Activated naive CD8-positive, alpha-beta T cell treated with anti-CD3 and anti-CD28 coated beads, Interleukin-2, amount 10 ng/mL, durations not matched to agents 7 days and 5 days (primary cell): ENCODE measurements at places on chromosomes 6 and 20. TPM values are rescaled to one million over a fixed set of nuclear protein-coding genes. Genes with fewer than 3 reads are reported as not detected.

Gene NR2E1
- not detected for total RNA-seq

Gene OOEP
- total RNA-seq: 1.1 TPM

Gene CAP2
- not detected for total RNA-seq

DNA sequence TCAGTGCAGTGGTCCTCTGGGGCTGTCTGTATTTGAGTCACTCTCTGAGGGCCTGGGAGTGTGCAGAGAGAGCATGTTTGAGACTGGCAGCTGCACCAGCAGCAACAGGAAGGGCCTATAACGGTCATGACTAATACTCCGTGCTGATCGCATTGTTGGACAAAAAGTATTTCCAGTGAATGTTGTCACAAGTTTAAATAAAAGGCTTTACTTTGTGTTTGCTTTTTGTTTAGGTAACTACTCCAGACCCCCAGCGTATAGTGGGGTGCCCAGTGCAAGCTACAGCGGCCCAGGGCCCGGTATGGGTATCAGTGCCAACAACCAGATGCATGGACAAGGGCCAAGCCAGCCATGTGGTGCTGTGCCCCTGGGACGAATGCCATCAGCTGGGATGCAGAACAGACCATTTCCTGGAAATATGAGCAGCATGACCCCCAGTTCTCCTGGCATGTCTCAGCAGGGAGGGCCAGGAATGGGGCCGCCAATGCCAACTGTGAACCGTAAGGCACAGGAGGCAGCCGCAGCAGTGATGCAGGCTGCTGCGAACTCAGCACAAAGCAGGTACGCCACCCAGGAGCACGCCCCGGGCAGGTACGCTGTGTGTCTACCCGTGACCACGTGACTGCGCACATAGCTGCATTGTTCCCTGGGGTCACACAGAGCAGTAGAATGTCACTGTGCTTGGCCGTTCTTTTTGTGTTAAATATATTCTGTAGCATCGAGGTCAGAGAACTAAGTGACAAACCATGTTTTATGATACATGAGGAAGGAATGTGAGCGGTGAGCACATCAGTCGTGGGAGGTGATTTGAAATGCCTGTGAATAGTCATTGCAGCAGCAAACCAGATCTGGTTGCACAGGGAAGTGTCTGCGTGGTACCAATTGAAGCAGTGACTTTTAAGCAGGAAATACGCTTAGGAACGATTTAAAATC, 174.7 kb downstream of the TMEM242 start:
- DNase-seq: no peak

GRCh38 chr6:109260126-109260525, 122.1 kb downstream of the CD164 start:
- DNase-seq: no peak

DNA sequence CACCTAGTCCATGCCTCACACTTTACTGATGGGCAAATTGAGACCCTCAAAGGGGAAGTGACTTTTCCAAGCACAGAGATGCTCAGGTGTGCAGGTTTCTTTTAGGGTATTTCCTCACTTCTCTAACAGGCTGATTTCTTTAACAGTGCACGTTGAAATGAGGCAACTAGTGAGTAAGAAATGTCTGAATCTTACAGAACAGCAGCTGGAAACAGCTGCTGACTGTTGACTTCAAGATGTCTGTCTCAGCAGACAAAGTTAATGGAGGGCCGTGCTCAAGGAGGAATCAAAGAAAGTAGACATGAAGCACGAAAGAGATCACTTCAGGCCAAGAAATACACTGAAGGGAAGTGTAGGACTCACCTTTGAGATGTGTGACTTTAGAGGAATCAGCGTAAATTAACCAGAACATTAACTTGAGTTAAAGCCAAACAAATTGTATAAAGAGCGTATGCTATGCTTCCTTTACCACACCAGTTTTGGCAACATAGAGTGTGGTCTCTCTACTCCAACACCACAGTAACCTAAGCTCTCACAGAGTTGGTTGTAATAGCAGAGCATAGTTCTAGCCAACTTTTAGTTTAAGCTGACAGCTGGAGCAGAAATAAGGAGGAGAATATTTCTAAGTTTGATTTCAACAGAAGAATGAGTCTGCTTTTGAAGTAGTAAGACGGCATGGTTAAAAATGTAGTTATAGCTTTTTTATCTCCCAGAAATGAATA, 60.9 kb downstream of the SAMD3 start:
- DNase-seq: no peak

- DNase-seq: no peak
Measured at GRCh38 chr6:86017236-86017635, 374.6 kb upstream of the SYNCRIP start.

GRCh38 chr6:446418-447366, 55.1 kb downstream of the IRF4 start:
- DNase-seq: peak; percentile 83

- DNase-seq: peak; percentile 47
Measured at GRCh38 chr20:21808863-21809664, 103.6 kb downstream of the PAX1 start.

DNA sequence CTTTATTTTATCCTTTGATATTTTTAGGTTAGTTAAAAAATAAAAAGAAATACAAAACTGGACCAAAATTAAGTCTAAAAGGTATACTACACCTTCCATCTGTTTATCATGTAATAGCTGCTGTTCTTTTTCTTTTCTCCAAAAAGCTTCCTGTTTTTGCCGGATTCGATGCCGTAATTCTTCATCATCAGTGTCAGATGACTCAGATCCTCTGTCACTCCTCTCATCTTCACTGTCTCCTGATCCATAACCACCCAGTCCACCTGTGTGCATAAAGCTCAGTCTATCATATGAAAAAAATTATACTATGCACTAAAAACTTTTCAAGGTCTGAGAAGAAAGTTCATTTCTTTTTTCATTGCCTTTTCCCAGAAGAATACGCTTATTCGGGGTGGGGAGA, 8.5 kb upstream of the COQ3 start:
- DNase-seq: no peak

DNA sequence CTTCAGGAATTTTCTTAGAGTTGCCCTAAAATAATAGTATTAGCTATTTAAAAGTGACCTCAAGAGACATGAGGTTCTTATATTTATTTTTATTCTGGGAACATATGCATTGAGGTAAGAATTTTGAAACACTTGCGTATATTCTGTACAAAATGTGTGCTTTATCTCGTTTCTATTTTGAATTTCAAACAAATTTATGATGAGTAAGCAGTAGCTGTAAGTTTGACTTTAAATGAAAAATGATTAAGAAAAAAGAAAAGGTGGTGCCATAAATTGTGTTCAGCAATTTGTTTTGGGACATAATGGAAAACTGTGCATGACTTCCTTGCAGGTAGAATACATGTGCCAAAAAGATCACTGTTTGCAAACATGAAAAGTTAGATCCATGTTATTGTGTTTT, 433.1 kb upstream of the PLCB4 start:
- no peak for DNase-seq

GRCh38 chr6:147510929-147511590, 2.6 kb downstream of the SAMD5 start:
- DNase-seq: no peak

GRCh38 chr6:5045416-5045815, 39.7 kb upstream of the PPP1R3G start:
- no peak for DNase-seq

DNA sequence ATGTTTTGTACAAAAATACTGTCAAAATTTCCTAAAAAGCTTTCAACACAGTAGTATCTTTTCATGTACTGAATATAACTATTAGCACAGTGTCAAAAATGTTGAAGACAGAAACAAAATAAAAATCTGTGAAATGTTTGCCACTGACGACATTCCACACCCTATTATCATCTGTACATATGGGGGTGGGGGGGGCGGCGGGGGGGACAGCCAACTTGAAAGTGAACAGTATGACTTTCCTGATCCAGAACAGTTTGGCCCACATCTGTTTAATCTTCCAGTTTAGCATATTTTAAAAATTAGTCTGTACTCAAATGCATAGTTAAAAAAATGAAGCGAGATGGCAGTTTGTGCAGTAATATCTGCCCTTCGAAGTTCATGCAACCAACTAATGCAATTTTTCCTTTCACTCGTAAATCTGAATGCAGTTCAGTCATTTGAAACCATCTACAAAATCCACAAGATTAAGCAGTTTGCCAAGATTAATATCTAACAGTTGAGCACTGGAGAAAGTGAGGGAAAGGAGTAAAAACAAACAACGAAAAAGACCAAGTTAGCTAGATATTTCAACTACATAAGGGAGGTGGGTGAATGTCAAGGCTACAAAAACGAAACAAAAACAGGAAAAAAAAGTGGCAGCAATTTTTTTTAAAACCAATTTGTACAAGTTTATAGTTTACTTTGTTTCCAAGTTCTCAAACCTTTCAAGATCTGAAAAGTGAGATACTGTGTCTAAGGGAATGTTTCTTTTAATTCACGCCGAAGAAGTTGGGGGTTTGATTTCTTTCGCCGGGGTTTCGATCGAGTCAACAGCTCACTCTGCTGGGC, 1.9 kb downstream of the CITED2 start:
- no peak for DNase-seq

DNA sequence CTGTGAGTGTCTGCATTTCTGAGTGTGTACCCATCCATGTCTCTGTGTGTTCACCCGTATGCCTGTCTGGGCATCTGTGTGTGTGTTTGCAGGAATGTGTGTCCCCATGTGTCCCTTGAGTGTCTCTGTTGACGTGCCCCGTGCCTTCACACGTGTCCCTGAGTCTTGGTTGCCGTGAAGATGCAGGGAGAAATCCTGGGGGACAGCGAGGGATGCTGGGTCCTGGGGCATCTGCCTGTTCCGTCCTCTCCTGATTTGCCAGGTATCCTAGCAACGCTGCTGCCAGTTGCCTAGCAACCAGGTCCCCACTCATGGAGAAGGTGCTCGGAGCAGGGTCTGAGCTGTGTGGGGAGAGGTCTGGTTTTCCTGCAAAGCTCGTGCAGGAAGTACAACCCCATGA, 6.0 kb upstream of the LKAAEAR1 start:
- DNase-seq: no peak

DNA sequence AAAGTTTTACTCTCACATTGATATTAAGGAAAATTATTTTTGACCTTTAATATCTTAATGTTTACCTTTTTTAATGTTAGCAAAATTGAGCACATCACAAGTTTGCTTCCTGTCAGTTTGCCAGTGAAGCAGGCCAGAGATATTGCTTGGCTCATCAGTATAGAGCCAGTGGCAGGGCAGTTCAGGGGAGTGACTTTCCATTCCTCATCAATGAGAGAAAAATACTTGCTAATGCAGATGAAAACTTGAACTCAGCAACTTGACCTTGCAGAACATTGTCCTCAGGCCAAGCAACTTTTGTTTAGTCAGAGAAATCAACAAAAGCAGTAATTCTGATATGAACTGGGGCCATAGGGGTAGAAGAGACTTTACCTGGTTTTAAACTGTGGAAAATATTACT, 6.9 kb downstream of the TAB2 start:
- no peak for DNase-seq

GRCh38 chr6:9205645-9206044, 770.3 kb upstream of the SLC35B3 start:
- no peak for DNase-seq

DNA sequence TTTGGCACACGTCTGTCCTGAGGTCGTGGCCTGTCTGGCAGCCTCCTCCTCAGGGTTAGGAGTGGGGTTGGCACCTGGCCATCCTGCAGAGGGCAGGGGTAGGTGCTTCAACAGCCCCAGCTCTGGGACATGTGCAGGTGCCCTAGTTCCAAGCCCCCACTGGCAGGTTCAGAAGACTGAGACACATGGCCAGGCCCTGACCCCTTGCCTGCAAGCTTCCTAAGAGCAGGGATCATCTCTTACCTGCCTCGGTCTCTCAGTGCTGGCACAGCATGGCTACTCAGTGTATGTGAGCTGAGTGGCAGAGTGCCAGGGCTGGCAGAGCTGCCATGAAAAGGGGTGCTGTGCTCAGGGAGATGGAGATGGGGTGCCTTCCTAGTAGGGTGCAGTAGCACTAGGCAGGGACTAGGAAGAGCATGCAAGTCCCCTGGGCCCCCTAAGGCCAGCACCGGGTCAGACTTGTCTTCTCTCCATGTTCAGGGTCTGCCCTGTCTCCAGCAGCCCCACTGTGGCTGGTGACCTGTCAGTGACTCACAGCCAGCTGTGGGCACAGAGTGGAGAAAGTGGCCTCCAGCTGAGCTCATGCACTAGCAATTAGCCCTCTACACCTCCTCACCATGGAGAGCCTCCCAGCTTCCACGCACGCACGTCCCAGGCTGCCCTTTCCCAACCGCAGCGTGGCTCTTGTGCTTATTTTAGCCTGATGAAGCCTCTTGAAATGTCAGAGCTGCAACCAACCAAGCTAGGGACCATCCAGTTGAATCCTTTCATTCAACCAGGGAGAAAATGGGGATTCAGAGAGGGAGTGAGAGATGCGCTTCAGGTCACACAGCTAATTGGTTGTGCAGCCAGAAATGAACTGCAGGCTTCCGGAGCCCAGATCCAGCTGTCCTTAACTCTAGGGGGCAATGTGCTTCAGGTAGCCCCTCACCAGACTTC, 116.6 kb downstream of the MRPL14 start:
- DNase-seq: no peak

- DNase-seq: no peak
Measured at GRCh38 chr6:10963113-10963512, 76.3 kb downstream of the SYCP2L start.

- DNase-seq: no peak
Measured at GRCh38 chr6:16148498-16148897, 19.6 kb downstream of the MYLIP start.

- DNase-seq: peak; percentile 85
Measured at GRCh38 chr6:170147832-170148708, 142.8 kb downstream of the DLL1 start.

GRCh38 chr20:44776980-44777379, 31.3 kb downstream of the KCNK15 start:
- DNase-seq: no peak

- DNase-seq: no peak
Measured at GRCh38 chr6:11094411-11094851, 797 bp downstream of the SMIM13 start.

- no peak for DNase-seq
Measured at GRCh38 chr20:221258-221830, 5.7 kb upstream of the DEFB129 start.

GRCh38 chr6:161901740-161902426, 628.0 kb upstream of the AGPAT4 start:
- DNase-seq: no peak

DNA sequence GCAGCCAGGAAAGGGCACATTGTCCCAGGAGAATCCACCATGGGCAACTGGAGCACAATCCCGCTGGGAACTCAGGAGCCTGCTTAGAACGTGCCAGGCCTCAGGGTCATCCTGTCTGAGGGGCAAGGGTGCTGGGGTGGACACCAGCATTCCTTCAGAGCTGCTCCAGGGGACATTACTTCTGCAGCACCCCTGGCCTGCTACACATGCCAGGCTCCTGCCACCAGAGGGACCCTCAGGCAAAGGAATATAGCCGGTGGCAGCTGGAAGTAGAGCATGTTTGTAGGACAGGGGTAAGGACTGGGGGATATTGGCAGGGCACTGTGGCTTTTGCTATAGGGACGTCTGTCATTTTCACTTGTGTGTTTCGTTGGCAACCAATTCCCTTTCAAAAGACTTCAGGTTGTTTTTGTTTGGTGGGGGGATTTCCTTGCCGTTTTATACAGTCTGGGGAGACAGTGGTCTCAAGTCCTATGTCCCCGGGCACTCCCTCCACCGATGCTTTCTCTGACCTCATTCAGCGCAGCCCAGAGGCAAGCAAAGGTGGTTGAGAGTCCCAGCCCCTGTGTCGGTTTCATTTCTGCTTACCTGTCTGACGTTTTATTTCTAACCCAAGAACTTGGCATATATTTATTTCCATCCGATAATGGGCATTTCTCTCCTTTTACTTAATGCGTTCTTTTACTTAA, 130.8 kb downstream of the JPH2 start:
- DNase-seq: peak; percentile 62
